Activated naive CD4-positive, alpha-beta T cell treated with anti-CD3 and anti-CD28 coated beads, Interleukin-2, amount 50 U/mL, for 72 hours (primary cell): ENCODE measurements at places on chromosomes 16 and 17. TPM values are rescaled to one million over a fixed set of nuclear protein-coding genes. Genes with fewer than 3 reads are reported as not detected.

Gene HBQ1
- total RNA-seq = not detected

Gene SLC52A1
- 0.23 TPM for total RNA-seq

Gene TBC1D3E
- total RNA-seq = not detected

GRCh38 chr17:63954402-63955063, 18.2 kb downstream of the SCN4A start:
- no peak for DNase-seq

DNA sequence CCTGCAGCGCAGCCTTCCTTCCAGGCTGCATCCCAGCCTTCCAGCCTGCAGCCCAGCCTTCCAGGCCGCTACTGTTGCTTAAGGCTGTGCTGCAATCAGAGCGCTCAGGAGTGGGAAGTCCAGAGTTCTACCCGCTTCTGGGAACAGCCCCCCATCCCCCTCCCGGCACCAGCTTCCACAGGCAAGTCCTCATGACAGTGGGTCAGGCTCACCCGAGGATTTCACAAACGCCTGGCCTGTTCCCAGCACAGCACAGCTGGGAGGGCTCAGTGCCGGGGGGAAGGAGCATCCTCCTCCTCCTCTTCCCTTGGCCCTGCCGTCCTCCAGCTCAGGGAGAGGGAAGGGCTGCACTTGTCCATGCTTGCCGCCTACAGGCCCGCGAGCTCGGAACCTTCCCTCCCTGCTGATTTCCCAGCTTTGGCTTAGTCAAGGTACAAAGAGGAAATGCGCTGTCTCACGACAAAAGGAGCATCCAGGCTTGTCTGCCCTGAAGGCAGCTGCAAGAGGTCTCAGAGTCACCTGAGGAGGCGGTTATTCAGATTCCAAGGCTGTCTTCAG, 8.3 kb downstream of the SOCS3 start:
- DNase-seq = no peak

GRCh38 chr16:21727344-21727743, 63.6 kb downstream of the OTOA start:
- DNase-seq = no peak
